ENCODE measurements at places on chromosomes 7 and 10.
A peak's percentile ranks its signal among the peaks of the same experiment; 100 is the strongest.

DNA sequence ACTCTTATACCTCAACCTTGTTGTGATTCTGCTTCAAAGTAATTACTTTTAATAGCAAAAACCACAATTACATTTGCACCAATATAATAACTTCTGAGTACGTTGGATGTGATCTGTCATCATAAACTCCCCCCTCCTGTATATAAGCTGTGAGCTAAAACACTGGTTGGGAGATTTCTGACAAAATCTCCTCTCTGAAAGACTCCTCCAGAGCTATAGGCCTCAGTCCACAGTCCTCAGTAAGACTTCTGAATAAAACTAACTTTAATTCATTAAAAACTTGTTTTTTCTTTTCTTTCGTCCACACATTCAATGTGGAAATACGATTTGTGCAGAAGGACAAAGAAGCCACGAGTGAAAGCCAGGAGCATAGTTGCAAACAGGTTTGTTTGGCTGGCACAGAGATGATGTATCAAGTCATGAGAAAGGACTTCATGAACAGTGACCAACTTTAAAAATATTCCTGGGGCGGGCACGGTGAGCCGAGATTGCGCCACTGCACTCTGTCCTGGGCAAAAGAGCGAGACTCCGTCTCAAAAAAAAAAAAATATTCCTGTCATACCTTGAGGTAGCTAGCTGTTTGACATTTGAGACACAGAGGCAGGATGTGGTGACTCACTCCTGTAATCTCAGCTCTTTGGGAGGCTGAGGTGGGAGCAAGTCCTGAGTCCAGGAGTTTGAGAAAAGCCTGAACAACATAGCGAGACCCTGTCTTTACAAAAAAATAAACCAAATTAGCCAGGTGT lies 91.1 kb upstream of the ARHGAP21 start:
- no peak for DNase-seq

DNA sequence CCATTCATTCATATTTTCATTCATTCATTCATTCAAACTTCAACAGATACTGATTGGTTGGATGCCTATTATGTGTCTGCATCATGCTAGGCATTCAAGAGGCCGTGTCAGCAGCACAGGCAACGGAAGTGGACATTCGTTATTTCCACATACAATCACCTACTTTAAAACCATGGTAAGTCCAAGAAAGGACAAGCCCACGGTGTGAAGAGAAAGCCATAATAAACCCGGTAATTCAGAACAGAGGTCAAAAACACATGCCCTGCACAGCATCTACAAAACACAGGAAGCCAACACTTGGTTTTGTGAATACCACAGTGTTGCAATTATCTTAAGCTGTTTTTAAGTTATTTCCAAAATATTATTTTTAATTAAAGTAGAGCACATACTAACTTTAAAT lies 126.7 kb downstream of the GLI3 start:
- DNase-seq, result no peak

GRCh38 chr10:110324805-110325280 lies 20.1 kb upstream of the SMNDC1 start:
- DNase-seq, result no peak

DNA sequence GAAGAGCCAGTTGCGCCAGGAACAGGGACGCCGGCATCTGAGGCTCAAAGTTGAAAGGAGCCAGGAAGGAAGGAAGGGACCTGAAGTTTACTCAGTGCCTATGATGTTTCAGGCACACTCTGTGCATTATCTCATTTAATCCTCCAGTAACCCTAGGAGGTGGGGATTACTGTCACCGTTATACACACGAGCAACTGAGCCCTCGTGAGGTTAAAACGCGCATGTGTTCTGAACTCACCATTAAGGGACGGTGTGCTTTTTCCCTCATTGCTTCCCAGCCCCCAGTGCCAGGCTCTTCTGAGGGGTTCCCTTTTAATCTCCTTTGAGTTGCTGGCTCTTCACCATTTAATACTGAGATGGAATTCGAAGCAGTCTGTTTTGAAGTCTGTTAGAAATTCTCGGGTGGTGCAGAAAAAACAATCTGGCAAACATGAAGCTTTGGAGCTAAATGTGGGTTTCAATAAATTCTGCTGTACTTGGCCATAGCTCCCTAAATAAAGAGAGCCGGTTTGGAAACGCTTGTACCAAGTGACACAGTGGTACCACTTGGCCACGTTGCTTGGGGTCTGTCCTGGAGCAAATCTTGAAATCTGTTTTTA lies 102.2 kb downstream of the TAX1BP1 start:
- DNase-seq, result no peak

GRCh38 chr10:34565934-34566333 lies 249.2 kb downstream of the PARD3 start:
- no peak for DNase-seq

DNA sequence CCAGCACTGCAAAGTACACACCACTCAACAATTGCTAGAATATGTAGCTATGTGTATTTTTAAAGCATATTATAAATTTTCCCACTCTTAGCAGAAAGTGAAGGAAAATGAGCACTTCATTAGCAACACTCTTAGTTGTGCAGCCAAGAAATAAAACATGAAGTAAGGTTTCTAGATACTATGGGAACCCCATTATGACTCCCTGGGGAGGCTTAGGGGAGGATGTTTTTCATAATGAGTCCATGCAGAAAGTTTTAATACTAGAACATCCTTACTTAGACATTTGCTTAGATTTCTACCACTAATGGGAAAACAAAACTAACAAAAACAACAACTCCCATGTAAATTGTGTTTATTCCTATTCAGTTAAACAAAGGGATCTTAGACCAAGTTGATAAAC lies 148.4 kb upstream of the HDAC9 start:
- DNase-seq, result no peak

DNA sequence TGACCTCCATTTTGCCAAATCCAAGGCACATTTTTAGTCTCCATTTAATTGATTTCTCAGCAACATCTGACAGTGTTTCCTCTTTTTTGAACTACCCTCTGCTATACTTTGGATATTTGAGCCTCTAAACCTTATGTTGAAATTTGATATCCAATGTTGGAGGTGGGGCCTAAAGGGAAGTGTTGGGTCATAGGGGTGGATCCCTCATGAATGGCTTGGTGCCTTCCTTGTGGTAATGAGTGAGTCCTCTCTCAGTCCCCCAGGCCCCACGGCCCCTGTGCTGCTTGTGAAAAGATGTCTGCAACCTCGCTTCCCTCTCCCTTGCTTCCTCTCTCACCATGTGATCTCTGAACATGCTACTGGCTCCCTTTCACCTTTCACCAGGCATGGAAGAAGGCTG lies 96.8 kb upstream of the DGKB start:
- no peak for DNase-seq

DNA sequence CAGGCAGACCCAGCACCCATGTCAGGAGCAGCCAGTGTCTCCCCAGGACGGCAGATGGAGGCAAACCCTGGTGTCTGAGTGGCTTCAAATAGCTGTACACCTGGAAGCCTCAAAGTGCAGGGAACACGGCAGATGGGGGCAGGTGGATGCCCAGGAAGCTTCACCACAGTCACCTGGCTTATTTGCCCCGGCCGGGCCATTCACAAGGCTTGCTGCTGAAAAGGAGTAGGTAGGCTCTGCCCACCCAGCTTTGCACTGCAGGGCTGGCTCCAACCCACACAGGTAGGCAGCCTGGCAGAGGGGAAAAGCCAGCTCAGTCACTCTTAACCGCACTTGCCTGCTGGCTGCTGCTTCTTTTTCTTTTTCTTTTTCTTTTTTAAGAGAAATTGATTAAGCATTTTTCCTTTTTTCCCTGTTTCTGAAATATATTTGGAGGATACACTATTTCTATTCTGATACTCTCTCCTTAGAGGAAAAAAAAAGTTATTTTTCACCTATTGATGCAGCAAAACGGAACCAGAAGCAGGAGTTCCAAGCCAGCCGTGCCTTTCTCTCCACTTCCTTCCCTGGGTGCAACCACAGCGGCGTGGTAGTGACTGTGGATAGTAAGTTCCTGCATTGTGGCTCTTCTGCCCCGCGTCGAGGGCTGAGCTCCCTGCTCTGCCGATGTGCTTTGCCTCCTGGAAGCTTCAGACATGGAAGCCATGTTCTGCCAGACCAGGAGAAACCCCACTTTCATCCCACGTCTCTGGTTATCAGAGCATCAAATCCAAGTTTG lies 118.3 kb downstream of the KLF6 start:
- no peak for DNase-seq

DNA sequence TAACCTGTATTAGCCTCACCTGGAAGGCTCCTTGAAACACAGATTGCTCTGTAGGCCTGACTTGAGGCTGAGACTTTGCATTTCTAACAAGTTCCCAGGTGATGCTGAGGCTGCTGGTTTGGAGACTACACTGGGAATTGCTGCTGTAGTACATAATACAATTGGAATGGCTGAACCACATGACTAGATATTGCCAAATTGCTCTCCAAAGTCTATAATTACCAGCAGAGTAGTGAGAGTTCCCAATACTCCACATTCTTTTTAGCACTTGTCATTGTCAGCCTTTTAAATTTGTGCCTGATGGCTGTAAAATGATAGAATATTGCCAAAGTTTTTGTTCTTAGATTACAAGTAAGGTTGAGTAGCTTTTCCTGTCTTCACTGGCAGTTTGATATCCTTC lies 39.9 kb downstream of the PLEKHA8 start:
- no peak for DNase-seq

GRCh38 chr10:65565246-65565645 lies 1360.6 kb upstream of the LRRTM3 start:
- no peak for DNase-seq

DNA sequence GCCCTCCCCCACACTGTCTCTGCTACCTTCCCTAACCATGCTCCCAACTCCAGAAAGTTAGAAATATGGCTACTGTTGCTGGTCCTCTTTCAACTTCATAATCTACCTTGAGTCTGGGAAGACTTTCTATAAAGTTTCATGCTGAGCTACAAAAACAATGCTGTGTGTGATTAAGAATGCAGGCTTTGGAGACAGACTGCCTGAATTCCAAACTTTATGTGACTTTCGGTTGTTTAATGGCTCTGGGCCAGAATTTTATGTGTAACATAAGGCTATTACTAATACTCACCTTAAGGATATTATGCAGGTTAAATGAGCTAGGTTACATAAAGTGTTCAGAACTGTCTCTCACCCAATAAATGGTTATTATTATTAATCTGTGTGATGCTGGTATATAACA lies 19.1 kb downstream of the BET1 start:
- DNase-seq, result no peak

GRCh38 chr10:111319866-111320265 lies 243.0 kb downstream of the ADRA2A start:
- no peak for DNase-seq

DNA sequence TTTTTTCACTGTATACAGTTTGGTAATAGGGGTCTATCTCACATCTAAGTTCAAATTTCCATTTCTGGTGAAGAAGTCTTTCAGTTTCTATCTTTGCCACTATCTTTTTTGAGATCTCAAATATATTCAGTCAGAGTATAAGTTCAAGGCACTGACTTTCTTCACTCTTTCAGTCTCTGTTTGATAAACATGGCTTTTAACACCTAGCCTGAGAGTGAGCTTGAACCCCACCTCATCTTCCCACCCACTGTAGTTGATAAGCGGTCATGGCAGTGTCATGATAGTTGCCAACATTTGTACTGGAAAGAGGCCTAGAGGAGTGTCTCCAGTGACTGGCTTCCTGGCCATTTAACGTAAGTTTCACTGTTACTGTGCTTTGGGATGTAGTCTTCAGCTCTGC lies 41.2 kb upstream of the AGR3 start:
- no peak for DNase-seq

- no peak for DNase-seq
Measured at GRCh38 chr10:17228091-17229015, at the start of gene VIM. Gene VIM, plus strand, starts transcription at chr10:17228241. Its CDS starts 1,182 bp downstream, at chr10:17229423.

- no peak for DNase-seq
Measured at GRCh38 chr10:131657318-131657984, 243.4 kb upstream of the PPP2R2D start.

- DNase-seq, result peak; percentile 15
Measured at GRCh38 chr10:119653916-119654315, 2.7 kb downstream of the BAG3 start.

DNA sequence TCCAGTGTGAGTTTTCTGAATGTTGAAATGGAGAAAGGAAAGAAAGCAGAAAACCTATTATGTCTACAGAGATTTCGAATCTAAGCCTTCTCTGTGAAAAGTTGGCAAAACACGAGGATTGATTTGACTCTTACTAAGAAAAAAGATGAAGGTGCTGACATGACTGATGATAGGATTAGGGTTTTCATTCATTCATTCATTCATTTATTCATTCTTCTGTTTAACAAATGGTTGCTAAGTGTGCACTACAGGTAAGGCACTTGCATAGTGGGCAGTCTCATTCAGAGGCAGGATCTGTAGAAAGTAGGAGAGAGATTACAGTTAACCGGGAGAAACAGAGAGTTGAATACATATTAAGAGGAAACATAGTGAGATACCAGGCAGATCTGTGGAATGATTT lies 137.1 kb downstream of the ZNF365 start:
- no peak for DNase-seq

GRCh38 chr10:122525788-122526187 lies 34.8 kb upstream of the DMBT1 start:
- DNase-seq, result no peak

DNA sequence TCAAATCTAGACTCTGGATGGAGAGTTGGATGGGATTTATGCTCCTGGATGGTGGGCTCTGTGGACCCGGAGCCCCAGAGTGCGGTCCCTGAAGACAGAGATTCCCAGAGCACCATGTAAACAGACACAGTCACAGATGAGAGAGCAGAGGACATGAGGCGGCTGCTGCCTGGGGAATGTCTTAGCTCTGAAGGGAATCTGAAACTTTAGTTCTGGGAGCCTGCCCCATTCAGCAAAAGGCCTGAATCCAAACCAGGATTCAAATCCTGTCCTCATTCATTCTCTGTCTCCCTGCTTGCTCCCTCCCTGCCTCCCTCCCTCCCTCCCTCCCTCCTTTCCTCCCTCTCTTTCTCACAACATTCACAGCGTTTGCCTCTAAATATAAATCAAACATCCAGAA lies 49.5 kb upstream of the CALD1 start:
- DNase-seq, result no peak

DNA sequence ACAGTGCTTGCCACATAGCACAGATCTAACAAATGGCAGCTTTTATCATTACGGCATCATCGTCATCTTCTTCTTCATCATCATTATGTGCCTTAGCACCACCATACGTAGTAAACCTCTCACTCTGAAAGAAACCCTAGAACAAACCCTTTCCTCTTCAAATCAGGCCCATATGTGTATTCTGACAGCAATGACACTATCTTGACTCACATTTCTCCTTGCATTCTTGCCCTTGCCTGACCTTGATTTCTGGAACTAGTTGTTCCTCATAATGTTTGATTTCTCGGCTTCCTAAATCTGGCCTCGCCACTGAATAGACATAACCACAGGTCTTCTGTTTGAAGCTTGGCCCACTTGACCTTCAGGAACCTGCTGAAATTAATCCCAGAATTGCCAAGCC lies 115.3 kb downstream of the DGKI start:
- DNase-seq, result no peak

GRCh38 chr7:155107126-155107525 lies 37.0 kb downstream of the HTR5A start:
- no peak for DNase-seq

DNA sequence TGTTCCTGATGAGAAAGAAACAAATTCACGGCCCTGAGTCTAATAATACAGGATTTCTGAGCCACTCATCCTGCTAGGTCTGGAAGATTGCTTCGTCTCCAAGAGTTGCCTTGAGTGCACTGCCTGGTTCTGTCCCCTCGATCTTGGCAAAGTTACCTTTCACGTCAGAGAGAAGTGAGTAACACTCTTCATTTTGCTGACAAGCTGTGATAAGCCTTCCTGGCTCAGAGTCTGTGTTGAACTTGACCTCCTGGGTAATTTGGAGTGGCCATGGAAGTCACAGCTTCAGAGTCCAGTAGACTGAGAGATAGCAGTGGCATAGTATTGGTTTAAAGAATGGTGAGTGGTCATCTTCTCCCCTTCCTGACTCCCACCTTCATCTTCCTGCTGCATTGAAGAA lies 64.7 kb upstream of the LRGUK start:
- no peak for DNase-seq

All from NCI-H187 (cell line).